ENCODE measurements at places on chromosomes 7 and 10.

- DNase-seq: no peak
Observed at GRCh38 chr7:66105263-66105748, 9.3 kb upstream of the CRCP start.

DNA sequence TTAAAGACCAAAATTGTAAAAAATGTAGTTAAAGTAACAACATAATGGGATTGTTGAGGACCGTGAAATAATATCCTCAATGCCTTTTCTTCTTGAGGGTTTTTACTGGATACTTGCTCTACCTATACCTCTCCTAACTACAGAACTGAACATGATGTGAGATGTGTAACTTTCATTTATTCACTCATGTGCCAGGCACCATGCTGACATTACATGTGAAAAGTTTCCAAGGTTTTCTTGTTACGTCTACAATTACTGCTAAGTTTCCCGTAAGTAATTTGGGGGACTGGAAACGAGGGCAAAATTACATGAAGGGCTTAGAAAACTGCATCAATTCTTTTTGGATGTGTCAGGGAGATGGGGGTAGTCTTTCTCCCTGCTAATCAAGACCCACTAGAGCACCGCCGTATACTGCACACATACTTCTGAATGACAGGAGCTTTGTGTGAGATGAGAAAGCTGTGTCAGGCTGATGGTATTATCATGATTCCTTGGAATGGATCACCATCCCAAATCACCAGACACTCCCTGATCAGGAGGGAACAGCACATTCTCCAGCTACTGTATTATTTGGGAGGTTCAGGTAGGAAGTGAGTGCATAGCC lies 41.8 kb downstream of the PTPRZ1 start:
- no peak for DNase-seq

- no peak for DNase-seq
Observed at GRCh38 chr10:63119041-63119440, 14.1 kb upstream of the NRBF2 start.

DNA sequence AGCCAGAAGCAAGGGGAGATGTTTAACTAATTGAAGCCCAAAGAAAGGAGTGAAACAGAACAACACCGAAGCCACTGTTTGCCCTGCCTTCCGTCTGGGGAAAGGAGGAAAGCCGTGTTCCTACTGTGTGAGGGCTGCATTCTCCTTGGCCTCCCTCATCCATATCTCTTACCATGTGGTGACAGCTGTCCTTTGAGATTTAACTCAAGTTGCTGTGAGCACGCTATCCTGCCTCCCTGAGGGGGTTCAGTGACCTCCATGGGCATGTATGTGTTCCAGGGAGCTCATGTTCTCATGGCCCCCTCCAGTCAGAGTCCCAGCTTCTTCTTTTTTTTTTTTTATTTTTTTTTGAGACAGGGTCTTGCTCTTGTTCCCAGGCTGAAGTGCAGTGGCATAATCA lies 26.2 kb upstream of the CRHR2 start:
- DNase-seq: no peak

DNA sequence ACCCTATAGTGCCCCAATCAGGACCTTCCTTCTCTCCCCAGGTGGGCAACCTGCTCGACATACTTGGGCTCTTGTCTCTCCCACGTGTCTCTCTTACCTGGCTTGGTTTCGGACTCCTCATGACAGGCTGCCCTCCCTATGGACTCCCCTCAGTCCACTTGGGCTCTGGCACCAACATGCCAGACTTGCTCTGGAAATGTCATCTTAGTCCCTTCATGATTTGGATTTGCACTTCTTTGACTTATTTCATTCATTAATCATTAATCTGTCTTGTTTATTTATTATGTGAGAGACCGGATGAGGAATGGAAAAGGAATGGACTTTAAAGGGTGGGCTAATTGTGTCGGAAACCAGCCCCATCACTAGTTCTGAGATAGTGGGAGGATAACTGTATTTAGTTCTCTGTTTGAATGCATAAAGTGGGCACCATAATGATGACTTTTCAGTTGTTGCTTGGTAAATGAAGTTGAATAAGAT lies 108.0 kb downstream of the SND1 start:
- no peak for DNase-seq

GRCh38 chr10:3362394-3362793 lies 189.8 kb upstream of the PITRM1 start:
- DNase-seq: no peak

DNA sequence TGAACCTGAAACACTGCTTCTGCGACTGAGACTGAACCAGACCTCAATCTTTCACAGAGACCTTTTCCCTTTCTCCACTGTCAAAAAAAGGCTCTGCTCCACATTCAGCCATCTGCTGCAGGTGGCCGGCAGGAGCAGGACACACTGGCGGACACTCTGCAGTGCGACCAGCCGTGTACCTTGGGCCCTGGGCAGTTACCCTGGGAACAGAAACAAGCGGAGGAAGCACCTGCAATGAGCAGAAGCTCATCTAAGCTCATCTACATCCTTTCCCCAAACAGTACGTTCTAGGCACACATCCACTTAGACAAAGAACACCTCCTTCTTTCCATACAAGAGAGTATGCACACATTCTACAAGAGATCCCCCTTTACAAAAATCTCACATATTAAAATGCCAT lies 22.8 kb downstream of the VOPP1 start:
- DNase-seq: no peak

DNA sequence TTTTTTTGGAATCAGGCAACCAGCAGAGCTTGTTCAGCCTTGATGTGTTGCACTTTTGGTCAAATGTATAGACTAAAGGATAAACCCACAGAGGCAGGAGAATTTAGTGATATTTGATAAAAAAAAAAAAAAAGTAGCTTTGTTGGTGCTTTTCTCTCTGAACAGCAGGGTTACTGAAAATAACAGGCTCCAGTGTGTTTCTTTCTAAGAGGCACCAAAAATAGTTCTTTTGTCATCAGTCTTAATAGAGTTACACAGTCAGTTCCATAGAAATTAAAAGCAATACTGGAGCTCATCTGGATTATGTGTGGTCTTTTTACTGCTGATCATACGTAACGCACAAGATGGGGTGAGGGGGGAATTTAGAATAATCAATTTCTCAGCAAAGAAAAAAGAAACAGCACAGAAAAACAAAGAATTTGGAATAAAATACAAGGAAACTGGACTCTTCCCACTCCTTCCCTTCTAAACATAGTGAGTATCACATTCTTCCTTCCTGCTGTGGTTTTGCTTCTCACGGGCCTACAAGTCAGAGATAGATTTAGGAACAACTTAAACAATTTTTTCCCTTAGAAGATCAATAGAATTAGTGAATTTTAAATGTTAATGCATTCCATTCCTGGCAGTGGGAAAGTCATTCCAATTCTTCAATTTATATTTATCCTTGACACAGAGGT lies 178.8 kb upstream of the AKR1E2 start:
- no peak for DNase-seq

GRCh38 chr7:64037095-64037494 lies 8.1 kb upstream of the ZNF727 start:
- no peak for DNase-seq

GRCh38 chr7:11109659-11110058 lies 136.0 kb downstream of the PHF14 start:
- DNase-seq: no peak

Measured in fibroblast of lung (primary cell).